Neural crest cell (in vitro differentiated cells): ENCODE measurements at places on chromosomes 6 and 20. TPM values are rescaled to one million over a fixed set of nuclear protein-coding genes. Genes with fewer than 3 reads are reported as not detected.

DNA sequence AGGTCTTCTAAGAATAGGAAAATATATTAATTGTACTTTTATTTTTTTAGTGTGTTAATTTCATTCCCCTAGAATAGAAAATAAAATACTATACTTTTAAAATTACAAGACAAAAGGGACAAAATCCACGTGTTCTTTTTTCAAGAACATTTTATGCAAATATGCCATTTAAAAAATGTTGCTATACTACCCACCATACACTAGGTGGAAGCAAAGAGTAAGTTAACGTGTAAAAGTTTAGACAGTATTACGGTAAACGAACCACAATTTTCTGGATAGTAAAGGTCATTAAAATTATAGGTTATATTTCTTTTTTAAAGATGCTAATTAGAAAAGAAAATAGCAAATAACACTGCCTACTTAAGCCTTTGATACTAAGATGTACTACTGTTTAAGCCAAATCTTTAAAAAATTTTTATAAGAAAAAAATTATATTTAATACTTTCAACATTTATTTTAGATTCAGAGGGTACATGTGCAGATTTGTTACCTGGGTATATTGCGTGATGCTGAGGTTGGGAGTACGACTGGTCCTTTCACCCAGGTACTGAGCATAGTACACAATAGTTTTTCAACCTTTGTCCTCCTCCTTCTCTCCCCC lies 287.6 kb downstream of the PHF3 start:
- no peak for DNase-seq

GRCh38 chr20:20664795-20665589 lies 47.5 kb downstream of the RALGAPA2 start:
- no peak for DNase-seq

GRCh38 chr6:19869464-19869863 lies 32.3 kb downstream of the ID4 start:
- no peak for DNase-seq

- no peak for DNase-seq
These were observed 548 bp upstream of the HLA-DRA start for GRCh38 chr6:32439139-32439538.

DNA sequence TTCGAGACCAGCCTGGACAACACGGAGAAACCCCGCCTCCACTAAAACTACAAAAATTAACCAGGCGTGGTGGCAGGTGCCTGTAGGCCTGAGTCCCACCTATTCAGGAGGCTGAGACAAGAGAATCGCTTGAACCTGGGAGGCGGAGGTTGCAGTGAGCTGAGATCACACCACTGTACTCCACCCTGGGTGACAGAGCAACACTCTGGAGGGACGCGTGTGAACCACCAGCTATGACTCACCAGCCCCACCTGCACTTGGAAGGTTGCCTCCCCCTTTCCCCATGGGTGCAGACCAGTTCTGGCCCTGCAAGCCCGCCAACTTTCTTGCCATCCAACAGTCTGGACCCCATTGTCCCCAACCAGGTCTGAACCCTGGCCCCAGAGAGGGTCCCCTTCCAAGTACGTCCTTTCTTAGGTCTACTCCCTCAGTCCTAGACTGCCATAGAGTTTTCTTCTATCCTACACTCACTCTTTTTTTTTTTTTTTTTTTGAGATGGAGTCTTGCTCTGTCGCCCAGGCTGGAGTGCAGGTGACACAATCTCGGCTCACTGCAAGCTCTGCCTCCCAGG lies 29.2 kb downstream of the ATP9A start:
- no peak for DNase-seq

- no peak for DNase-seq
These were observed 5.4 kb downstream of the SERINC3 start for GRCh38 chr20:44516491-44516890.

DNA sequence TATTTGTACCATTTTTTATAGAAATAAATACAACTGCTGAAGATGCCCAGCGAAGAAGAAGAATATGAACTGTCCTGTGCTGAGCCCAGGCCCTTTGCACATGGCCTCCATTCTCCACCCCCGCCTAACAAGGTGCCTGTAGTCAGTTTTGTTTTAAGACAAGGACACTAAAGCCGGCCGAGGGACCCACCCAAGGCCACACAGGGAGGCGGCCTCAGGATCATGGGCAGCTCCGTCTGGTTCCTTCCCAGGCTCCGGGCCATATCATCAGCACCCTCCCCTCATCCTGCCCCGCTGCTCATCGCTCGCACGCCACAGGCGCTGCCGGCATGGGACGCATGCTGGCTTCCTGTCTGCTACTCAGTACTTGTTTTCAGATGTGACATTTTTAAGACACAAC lies 21.3 kb downstream of the PSMG4 start:
- no peak for DNase-seq

Gene ZSCAN16
- 11.1 and 11.8 TPM in 2 replicates for total RNA-seq

Gene MUC21
- not detected in 2 replicates for total RNA-seq

Gene ACTL10
- 0.75 TPM in 2 replicates for total RNA-seq
